ENCODE measurements at places on chromosomes 13 and 19.

DNA sequence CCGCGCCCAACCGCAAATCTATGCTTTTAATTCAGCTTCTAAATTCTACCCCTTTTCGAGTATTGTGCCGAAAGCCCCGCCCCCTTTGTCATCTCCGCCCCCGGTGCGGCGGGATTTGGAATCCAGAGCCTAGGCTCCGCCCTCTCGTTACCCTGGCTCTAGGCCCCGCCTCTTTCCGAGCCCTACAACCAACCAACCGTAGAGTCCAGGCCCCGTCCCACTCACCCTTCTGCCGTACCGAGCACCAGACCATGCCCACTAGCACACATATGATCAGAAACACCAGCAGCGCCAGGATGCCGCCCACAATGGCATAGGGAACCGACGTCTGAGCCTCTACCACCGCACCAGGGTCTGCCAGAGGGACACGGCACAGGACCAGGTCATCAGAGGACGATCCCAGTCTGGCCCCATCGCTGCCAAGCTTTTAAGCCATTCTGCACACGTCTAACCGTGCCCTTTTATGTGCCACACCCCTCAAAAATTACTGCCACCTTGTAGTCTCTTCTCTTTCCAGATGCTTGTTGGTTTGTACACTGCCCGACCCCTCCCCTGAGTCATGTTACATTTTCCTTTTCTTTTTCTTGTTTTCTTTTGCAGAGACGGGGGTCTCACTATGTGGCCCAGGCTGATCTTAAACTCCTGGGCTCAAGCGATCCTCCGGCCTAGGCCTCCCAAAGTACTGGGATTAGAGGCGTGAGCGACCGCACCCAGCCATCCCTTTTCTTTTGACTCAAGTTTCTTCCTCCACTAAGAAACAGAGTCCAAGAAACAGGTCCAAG is 4.7 kb upstream of the ZNF428 start:
- no peak for DNase-seq

GRCh38 chr13:37118016-37118415 is 12.6 kb upstream of the CSNK1A1L start:
- no peak for DNase-seq

GRCh38 chr19:46082728-46083050 is 41.8 kb downstream of the IGFL3 start:
- no peak for DNase-seq

DNA sequence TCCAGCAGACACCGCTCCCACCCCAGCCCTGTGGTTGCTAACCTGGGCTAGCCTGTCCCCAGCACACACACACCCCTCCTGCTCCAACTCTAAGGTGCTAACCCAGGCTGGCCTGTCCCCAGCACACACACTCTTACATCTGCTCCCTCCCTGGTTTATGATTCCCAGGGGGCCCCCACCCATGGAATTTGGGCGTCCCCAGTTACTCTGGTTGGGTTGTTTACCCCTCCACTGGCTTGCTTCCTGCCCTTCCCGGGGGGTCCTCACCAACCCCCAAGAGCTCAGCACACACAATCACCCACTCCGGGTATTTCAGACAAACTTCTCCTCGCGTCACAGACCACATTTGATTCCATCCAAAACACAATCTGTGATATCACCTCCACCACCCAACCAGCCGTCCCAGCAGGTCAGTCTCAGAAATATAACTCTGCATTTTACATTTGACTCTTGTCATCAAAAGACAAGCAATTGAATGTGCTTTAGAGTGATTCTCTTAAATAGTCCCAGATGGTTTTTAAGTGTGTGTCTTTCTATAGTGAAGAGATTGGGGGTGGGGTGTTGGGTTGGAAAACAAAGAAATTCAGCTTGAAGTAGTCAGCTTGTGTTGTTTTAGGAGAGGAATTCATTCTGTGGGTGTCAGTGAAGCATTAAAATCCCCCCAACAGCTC is 20.1 kb downstream of the COL4A2 start:
- no peak for DNase-seq

- no peak for DNase-seq
Measured at GRCh38 chr19:18093439-18094161, 4.0 kb upstream of the MAST3 start.

DNA sequence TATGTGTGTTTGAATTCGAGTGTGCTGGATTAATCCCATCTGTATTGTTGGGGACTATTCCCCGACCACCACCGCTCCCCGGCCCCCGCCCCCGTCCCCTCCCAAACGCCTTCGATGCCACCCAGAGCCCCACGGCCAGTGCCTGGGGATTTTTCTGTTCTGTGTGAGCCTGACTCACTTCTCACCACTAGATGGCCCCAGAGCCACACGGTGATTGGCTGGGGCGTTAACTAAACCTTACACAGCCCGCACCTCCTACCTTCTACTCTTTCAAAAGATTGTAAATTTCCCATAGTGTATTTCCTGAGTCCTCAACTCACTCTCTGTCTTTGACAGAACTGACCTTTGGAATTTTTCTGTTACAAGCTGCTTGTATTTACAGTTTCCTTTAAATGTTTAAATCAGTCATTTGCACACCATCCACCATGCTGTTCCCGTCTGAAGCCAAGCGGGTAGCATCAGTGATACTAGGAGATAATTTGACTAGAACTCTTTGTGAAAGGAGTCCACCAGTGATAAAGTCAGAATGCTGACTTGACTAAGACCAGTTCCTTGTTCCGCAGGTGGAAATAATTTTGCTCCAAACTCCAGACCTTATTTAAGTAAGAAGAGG is 61.4 kb downstream of the RFX2 start:
- DNase-seq, result peak; percentile 57
